Smooth muscle cell of the brain vasculature (primary cell): ENCODE measurements at places on chromosomes 12 and 14.
A peak's percentile ranks its signal among the peaks of the same experiment; 100 is the strongest.

GRCh38 chr14:44634692-44635091 lies 127.6 kb upstream of the FSCB start:
- no peak for DNase-seq

DNA sequence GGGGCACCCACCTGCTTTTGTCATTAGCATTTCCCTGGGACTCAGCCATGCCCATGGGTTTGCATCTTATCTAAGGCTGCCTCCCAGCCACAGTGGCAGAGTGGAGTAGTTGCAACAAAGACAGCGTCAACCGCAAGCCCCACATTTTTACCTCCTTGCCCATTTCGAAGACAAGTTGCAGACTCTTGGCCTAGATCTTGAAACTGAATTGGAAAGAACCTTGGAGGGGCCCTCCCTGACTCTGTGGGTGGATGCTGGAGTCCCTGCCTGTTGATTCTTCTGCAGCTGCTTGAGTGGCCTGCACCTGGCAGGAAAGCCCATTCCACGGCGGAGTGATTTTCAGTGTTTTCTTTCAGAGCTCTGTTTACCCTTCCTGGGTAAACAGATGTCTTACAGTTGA lies 309.0 kb downstream of the VRK1 start:
- DNase-seq: no peak

DNA sequence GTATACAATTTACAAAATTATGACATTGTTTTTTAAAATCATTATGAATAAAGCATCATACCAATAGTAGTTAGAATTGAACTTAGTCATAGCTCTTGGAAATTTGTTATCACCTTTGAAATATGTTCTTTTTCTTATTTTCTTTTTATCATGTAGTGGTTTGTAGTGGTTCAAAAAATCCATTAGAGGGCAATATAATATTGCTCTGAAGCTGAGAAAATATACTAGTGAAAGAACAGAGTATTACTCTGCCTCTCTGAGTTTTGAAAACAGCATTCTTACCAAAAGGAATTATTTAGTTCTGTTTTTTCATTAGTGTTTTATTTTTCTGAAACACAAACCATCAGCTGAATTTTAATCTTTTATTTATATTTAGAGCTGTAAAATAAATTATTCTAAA lies 76.2 kb downstream of the PDZRN4 start:
- DNase-seq: no peak

DNA sequence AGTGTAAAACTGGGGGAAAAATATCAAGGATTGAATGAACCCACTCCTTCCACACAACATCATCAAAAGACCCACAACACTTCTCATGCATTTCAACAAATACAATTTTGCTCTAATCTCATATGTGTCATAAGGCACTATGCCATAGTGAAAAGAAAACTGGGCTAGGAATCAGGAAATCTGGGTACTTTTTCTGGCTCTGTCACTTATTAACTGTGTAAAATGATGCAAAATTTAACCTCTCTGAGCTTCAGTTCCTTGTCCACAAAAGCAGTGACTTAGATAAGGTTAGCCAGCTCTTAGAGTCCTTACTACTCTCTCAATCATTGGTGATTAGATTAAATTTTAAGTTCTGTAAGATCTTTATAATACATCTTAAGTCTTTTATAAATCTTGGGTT lies 250.5 kb upstream of the SOX5 start:
- DNase-seq: no peak

DNA sequence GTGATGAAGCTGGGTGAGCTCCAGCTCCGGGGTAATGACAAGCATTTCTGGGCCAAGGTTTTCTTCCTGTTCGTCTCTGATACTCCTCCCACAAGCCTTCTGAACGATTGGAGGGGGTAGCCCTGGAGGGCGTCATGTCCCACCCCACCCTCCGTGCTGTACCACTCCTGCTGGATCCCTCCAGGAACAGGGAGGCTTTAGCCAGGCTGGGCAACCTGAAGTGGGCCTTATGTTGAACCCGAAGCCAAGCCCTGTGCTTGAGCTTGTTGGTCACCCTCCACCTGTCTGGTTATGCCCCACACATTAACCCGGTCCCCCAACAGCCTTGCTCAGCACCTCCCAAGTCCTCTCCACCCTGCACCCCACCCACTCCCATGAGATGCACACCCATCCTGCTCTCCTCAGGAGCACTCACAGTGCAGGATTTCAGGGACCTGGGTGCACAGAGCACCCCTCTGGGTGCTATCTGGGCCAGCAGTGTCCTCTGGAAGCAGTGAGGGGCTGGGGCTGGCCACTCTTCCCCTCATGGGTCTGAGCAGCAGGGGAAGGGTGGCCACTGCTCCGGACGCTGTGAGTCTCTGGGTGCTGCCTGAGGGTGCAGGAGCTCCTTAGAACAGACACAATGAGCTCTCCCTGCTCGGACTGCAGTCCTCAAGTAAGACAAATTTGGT lies 6.8 kb upstream of the KRT83 start:
- DNase-seq: no peak

GRCh38 chr12:10601860-10602259 lies 11.5 kb downstream of the MAGOHB start:
- no peak for DNase-seq

GRCh38 chr12:101038289-101038871 lies 171.7 kb downstream of the SLC5A8 start:
- DNase-seq: no peak

GRCh38 chr12:20494851-20495250 lies 126.5 kb downstream of the PDE3A start:
- DNase-seq: no peak

DNA sequence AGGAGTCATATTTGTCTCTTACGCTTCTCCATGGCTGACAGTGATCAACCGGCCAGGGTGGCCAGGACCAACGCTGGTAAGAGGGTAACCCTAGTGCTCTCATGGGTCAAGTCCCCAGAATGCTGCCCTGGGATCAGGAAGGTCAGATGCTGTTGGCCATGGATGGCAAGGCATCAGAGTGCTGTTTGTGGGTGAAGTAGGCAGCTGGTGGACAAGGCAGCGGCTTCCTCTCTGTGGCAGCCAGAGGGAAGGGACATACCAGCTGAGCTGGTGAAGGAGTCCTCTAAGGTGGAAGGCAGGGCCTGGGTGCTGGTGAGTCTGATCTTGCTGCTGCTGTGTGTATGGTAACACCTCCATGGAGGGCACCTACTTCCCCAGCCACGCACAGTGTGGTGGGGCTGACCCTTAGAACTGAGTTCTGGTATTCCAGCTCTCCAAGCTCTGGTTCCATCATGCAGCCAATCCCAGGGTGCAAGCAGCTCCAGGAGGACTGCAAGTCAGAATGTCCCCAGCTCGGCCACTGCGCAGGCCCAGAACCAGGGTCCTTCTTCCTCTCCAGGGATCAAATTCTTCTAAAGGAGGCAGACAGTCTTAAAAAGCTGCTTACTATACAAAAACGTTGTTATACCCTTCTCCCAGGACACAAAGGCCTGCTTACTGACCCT lies 13.4 kb upstream of the SMOC1 start:
- DNase-seq: no peak

- no peak for DNase-seq
Measured at GRCh38 chr14:105577314-105577861, 51.0 kb downstream of the TMEM121 start.

DNA sequence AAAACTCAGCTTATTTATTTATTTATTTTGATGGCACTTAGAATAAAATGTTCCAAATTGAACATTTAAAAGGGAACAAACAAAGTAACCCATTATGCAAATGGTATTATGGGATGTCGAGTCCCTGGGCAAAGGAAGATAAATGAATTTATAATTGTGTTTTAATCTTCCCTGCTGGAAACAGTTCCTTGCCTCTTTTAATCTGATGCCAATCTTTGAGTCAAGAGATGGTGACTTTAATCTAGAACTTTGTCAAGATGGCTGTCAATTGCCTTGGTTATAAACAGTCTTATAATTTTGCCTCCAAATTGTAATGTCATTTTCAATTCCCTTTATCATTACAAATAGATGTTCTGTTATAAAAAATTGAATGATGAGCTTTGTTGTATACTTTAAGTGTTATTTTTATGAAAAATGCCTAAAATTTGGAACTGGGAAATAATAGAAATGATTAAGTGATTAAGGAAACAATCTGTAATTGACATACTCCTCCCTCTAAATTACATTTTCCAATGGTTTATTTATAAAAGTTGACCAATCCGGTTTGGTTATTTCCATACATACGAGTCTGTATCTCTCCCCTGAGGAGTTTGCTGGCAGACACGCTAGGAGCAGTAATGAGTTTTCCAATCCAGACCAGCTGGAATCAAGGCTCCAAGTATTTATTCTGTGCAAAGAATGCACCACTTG lies 134.9 kb upstream of the FRMD6 start:
- no peak for DNase-seq

DNA sequence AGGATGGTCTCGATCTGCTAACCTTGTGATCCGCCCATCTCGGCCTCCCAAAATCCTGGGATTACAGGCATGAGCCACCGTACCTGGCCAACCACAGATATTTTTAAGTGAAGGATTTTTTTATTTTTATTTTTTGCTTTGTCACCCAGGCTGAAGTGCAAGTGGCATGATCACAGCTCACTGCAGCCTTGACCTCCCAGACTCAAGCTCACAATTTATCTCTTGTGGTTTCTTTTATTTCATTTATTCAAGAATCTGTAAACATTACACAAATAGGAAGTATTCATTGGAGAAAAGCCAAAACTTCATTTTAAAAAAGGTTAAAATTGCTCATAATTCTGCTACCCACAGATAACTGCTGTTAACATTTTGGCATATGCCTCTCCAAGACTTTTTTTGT lies 13.3 kb downstream of the MOAP1 start:
- no peak for DNase-seq

DNA sequence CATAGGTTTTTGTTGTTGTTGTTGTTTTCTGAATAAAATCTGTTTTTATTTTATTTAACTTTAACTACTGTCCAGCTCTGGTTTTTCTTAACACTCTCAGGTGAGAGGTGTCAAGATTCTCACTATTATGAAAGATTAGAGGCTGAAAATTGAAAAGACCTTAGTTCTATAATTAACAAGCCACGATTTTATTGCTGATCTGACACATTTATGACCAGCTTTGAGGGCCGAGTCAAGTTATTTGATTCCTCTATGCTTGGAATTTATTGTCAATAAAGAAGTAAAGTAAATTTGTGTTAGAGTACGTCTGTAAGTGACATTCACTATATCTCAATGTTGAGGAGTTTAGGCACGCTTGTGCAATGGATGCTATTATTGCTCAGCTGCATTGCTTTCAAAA lies 808.8 kb downstream of the GALC start:
- no peak for DNase-seq

DNA sequence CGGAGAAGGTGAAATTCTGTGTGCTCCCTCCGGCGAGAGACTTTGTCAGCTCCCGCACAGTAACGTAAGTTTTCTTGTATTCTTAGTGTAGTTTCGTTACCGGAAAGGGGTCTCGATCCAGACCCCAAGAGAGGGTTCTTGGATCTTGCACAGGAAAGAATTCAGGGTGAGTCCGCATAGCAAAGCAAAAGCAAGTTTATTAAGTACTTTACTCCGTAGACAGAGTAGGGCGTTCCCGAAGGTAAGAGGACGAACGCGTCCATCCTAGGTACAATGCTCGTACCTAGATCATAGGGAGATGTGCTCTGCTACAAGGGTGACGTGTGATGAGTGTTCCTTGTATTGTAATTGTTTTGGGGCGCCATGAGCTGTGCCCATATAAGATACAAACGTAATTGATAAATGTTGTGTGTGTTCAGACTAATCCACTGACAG lies 293 bp downstream of the IFI27L1 start:
- no peak for DNase-seq

DNA sequence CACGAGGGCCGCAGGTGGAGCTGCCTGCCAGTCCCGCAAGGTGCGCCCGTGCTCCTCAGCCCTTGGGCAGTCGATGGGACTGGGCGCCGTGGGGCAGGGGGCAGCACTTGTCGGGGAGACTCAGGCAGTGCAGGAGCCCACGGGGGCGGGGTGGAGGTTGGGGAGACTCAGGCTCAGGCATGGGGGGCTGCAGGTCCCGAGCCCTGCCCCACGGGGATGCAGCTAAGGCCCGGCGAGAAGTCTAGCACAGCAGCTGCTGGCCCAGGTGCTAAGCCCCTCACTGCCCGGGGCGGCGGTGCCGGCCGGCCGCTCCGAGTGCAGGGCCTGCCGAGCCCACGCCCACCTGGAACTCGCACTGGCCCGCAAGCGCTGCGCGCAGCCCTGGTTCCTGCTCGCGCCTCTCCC lies 39.2 kb upstream of the P2RX7 start:
- no peak for DNase-seq

DNA sequence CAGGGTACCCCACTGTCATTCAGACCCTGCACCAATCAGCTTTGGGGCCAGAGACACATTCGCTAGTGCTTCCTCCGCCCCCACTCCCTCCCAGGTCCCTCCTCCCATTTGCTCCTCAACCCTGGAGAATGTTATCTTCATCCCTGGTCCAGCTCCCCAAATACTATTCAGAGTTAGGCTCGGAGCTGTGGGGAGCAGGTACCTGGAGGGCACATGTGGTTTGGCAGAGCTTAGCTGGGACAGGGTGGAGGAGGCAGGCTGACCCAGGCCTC lies 19.5 kb downstream of the VSX2 start:
- DNase-seq: no peak

- no peak for DNase-seq
Measured at GRCh38 chr14:101862177-101862576, 100.7 kb downstream of the PPP2R5C start.

- peak; percentile 91 for DNase-seq
Measured at GRCh38 chr12:11958221-11959091, 112.3 kb upstream of the BCL2L14 start.

GRCh38 chr12:100794441-100795173 lies at the start of gene ANO4:
TSS of gene ANO4 (plus strand) at chr12:100794776. CDS start at chr12:100901786, 107,010 bp downstream.
- no peak for DNase-seq

- DNase-seq: no peak
Measured at GRCh38 chr14:27392153-27392552, 794.3 kb upstream of the NOVA1 start.

DNA sequence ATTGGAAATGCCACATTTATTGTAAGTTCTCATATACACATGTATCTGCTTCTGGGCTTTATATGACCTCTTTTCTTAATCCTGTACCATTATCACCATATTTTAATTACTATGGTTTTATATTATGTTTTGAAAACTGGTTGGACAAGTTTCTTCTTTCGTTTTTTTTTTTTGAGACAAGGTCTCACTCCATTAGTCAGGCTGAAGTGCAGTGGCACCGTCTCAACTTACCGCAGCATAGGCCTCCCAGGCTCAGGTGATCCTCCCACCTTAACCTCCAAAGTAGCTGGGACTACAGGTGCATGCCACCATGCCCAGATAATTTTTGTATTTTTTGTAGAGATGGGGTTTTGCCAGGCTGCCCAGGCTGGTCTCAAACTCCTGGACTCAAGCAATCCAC lies 44.6 kb downstream of the GALNT4 start:
- no peak for DNase-seq

DNA sequence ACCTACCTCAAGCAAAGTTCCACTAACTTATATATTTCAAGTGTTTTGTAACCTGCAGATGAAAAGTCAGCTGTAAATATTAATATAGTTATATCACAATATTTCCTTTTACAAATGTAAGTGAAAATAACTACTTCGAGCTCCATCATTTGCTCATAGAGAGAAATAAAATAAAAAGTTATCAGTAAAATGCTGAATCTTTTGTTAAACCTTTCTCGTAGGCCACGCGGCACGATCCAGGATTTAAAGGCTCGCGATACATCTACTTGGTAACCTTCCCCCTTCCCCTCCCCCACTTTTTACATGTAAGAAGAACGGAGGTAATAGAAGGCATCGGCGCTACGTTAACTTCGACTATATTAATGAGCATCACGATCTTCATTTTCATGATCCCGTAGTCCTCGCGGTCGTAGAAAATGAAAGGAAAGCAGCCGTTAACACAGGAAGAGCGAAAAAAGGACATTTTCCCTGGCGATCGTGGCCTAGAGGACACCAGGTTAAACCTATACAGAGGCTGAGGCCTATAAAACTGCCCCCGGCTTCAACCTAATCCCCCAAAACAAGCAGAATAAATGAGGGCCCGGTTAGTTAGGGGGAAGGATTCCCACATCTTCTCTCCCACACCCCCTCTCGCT lies 508 bp downstream of the HNRNPC start:
- DNase-seq: peak; percentile 29
